ENCODE measurements at places on chromosomes 2 and 18.
A peak's percentile ranks its signal among the peaks of the same experiment; 100 is the strongest.

- no peak for DNase-seq
Observed at GRCh38 chr2:208638059-208638458, 231.5 kb downstream of the PTH2R start.

- DNase-seq = no peak
Observed at GRCh38 chr18:37266290-37266689, 299.3 kb downstream of the CELF4 start.

GRCh38 chr2:152445375-152445774, 110.4 kb downstream of the FMNL2 start:
- no peak for DNase-seq

GRCh38 chr18:63131106-63131958, 188.2 kb downstream of the BCL2 start:
- DNase-seq = peak; percentile 20

GRCh38 chr2:237235383-237236095, 149.8 kb downstream of the COPS8 start:
- DNase-seq = peak; percentile 64

GRCh38 chr18:70377317-70377799, 88.5 kb downstream of the SOCS6 start:
- DNase-seq = no peak

GRCh38 chr2:817336-818015, 133.2 kb upstream of the SNTG2 start:
- DNase-seq = no peak

DNA sequence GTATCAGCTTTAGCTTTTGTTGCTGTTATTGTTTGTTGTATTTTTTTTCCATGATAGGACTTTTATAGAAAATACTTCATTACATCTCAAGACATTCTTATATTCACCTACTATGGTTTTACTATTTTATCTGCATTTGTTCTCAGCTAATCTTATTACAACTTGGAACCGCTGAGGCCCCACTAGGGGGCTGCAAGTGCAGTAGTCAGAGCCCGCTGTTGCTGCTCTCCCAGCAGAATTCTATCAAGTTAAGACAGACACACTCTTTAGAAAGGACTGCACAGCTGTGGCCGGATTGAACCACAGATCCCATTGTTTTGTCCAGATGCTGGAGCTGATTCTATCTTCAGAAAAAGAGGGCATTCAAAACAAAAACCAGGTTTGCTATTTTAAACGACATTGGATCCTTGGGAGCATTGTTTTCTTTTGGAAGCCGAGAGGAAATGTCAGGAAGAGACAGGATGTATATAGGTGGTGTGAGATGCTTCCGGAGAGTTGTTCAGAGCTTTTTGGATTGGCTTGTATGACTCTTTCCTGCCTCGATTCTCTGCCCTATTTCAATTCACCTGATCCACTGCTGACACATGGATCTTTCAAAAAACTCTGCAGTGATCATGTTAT, 105.7 kb upstream of the GAREM1 start:
- DNase-seq = peak; percentile 22

GRCh38 chr2:239044336-239044735, 196.5 kb downstream of the TWIST2 start:
- no peak for DNase-seq

GRCh38 chr2:55169359-55169758, 62.7 kb downstream of the CLHC1 start:
- no peak for DNase-seq

GRCh38 chr2:180481998-180482397, 474.9 kb upstream of the CWC22 start:
- DNase-seq = no peak

- DNase-seq = no peak
Observed at GRCh38 chr2:129777146-129777545, 202.3 kb upstream of the RAB6C start.

DNA sequence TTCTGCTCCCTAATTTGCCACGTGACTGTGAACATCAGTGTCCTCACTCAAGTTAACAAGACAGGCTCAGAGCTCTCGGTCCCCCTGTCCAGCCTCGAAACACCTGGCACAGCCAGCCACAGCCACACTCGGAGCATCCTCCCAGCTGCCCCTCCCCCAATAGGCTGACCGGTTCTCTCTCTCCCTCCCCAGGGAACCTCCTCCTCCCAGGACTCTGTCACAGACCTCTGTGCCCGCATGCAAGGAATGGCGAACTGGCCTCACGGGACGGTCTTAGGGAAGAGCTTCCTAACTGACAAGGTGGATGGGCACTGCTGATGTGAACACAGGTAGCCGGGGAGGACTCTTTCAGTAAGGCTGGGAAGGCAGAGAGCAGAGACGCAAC, 18.8 kb downstream of the CYP26B1 start:
- no peak for DNase-seq

- no peak for DNase-seq
Observed at GRCh38 chr2:27261926-27262298, 935 bp downstream of the SLC30A3 start.

DNA sequence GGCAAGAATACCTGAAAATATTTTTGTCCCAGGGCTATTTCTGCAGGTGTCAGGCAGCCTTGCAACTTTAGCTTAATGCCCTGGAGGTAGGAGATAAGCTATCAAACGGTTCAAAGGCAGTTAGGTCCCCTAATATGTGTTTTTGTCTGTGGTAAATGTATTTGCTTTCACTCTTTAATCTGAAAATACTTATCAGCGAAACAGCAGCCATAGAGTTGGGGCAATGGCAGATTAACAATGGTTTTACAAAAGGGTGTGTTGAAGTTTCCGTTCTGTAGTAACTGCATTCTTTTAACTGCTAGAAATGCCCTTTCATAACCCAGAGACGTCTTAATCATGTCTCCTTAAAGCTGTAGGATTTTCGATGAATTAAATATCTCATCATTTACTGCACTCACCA, 265.0 kb upstream of the TRIB2 start:
- DNase-seq = no peak

DNA sequence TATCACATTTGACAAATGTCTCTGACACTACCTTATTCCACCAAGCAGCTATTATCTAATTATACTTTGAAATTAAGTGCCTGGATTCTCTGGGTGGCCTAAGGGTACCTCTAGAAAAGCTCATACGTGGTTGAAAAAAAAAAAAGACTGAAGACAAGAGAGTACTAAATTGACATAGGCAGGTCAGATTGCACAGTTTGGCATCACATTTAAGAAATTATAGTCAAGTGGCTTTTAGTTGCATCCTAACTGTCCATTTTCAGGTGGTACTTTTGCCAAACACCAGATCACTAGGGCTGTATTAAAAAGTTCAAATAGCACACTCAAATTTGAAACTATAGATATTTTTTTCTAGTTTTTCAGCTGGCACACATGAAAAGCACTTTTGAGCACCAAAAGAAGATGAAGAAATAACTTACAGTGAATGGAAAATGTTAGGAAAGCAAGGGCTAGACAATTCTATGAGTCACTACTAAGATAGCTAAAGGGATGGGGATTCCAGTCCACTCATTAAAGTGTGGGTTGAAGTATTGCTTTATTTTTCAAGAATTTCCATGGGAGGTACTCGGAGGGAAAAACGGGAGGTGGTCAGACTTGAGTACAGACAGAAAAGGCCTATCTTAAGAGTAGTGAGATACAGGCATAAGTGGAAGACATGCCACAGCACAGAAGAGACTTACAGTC, 106.5 kb upstream of the COL5A2 start:
- peak; percentile 44 for DNase-seq

DNA sequence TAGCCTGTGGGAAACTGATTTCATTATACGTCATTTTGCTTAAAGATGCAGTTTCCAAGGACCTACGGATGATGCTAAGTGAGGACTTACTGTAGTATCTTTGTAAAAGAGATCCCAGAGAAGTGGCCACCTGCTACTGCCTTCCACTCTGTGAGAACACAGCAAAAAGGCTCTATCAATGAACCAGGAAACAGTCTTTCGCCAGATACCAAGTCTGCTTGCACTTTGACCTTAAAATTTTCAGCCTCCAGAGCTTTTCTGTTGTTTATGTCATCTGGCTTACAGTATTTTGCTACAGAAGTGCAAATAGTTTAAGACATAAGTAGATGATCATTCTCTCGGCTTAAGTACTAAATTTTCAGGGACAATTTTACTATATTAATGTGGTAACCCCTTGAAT, 847.9 kb upstream of the CHAC2 start:
- DNase-seq = no peak

- DNase-seq = no peak
Observed at GRCh38 chr2:229571243-229571642, 143.1 kb downstream of the DNER start.

- DNase-seq = peak; percentile 84
Observed at GRCh38 chr2:68994864-68995263, 18.1 kb upstream of the ANTXR1 start.

DNA sequence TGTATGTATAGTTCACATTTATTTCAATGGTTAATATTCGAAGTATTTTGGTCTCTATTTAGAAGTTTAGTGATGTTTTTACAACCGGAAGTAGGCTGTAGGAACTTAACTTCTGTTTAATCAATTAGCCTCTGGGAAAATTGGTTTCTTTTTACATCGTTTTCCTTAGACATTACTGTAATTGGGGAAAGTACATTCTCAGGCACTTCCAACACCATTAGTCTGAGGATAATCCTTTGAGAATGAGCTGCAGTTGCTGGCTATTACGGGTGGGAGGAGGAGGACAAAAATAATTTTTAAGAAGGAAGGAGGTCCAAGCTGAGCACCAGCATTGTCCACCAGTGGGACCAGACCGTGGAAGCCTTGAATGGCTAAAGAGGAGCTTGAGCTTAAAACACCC, 70.4 kb upstream of the ST3GAL5 start:
- DNase-seq = no peak

DNA sequence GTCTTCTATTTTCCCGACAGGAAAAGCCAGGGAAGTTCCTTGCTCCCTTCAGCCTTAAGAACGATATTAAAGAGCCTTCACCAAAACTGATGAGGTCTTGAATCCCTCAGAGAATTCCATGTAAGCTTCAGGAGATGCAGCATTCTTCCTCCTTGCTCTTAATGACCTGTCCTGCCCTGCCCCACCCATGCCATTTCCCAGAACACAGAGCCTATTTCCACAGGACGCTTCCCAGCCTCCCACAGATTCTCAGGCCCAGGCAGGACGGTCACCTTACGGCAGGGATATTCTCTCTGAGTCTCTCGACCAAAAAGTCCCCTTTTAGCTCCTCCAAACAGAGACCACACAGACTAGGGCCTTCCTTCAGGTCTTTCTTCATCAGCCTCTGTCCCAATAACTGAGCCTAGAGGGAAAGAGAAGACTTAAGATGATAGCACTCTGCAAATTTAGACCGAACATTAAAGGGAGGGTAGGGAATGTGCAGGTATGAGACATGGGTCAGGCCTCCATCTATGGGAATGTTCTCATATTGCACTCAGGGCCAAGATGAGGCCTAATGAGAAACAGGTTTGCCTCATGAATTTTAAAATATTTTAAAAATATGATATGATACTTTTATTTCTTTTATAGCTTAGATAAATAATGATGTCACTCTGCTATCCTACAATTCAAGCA, 62.1 kb downstream of the COBLL1 start:
- DNase-seq = no peak

DNA sequence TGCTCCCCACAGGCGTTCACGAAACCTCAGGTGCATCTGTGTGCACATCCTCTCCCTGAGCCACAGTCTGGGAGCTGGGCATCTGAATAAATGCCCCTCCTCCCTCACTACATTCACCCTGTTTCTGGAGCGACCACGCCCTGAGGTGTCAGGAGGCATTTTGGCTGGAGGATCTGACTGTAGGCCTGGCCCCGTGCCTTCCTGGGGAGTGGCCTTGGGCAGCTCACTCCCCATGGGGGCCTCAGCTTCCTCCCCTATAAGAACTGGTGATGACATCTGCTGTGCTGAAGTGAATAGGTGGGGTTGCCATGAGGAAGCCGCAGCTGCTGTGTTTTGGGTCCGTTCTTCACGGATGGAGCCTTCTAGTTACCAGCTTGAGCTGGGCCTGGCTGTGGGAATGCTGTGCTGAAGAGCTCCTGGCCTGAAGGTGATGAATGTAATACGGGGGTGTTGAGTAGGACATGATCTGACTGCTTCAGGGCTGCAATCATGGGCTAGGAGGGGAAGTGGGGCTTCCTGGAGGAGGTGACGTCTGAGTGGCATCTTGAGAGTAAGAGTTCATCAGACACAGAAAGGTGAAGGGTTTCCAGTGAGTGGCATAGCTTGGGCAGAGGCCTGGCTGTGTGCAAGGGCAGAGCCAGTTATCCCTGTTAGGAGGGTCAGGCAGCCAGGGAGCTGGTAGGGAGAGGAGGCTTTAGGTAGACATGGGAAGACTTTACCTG, 58.2 kb downstream of the GLI2 start:
- peak; percentile 45 for DNase-seq

DNA sequence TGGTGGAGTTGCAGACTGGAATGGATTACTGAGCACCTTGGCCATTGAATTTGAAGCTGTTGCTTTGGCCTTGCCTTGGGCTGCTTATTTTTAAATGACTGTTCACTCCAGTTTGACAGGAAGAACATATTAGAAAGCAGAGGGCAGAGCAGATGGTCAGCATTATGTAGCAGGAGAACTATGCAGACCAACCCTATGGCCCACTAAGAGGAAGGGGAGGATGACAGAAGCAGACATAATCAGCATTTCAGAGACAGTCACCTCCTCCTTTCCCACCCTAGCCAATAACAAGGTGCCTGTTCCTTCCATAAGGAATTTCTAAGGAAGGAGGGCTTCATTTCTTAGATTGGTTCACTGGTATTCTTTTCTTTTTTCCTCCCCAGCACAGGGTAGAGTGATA, 2.4 kb downstream of the CHRNA1 start:
- no peak for DNase-seq

Data from urothelium cell line (cell line).